ENCODE measurements at places on chromosomes 7 and 10.

DNA sequence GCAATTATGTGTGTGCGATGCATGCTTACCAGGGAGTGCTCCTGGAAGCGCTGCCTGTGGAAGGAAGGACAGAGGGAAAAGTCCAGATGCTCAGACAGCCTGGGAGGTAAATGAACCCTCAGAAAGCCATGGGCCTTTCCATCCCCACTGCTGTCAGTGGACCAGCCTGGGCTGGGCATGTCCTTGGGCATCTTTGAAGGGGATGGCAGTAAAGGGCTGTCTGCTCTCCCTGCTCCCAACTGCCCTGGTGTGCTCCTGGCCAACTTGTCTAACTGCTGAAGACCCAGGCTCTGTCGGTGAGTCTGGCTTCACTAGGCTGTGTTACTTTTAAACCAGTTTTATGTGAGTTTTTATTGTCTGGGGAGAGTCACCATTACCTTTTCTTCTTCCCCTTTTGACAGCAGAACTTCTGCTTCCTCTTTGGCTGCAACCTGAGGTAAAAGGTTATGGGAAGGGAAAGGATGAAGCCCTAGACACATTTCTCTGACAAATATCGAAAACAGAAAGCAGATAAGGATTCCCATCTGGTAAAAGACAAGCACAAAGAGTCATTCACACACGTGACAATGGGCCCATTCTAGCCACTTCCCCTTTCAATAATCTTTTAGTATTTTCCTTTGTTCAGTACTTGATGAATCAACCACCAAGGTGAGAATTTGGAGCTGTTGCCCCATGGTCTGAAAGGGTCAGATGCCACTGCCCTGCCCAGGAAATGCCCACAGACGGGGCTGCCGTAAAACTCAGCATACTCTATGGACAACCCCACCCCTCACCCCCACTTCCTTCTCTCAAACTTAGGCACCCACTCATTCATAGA is 27.6 kb upstream of the PIK3AP1 start:
- DNase-seq, result no peak

DNA sequence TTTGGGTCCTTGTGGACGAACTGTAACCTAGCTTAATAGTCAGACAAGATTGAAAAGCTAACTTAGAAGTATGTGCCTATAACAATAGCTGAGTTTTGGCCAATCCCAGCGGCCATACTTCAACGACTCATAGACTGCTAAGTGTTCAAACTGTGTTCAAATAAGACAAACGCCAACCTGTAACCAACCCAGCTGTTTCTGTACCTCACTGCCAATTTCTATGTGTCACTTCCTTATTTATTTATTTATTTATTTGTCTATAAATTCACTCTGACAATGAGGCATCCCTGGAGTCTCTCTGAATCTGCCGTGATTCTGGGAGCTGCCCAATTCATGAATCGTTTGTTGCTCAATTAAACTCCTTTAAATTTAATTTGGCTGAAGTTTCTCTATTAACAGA is 21.7 kb downstream of the ST8SIA6 start:
- no peak for DNase-seq

DNA sequence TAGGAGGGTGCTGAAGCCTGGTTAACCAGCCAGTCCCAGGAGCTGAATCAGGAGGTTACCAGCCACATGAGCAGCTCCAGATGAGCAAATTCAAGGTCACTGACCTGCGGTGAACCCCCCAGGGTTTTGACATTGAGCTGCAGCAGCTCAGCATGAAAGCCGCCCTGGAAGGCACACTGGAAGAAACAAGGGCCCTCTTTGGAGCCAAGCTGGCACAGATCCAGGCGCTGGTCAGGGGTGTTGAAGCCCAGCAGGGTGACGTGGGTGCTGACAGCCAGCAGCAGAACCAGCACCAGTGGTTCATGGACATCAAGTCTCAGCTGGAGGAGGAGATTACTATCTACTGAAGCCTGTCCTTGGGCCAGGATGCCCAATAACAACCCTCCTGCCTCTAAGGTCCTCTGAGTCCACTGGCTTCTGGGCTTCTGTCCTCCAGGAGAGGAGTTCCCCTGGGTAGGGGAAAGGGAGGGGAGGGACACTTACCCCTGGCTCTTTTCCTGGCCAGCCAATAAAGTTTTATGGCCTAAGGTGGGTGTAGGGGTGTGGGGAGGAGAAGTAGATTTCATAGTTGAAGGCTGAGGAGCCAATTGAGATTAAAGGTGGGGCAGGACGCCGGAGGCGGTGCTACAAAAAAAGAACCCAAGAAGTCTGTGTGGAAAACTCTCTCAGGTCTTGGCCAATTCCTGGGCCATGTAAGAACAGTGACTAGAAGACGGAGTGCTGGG is 29.4 kb upstream of the ATOH7 start:
- no peak for DNase-seq

DNA sequence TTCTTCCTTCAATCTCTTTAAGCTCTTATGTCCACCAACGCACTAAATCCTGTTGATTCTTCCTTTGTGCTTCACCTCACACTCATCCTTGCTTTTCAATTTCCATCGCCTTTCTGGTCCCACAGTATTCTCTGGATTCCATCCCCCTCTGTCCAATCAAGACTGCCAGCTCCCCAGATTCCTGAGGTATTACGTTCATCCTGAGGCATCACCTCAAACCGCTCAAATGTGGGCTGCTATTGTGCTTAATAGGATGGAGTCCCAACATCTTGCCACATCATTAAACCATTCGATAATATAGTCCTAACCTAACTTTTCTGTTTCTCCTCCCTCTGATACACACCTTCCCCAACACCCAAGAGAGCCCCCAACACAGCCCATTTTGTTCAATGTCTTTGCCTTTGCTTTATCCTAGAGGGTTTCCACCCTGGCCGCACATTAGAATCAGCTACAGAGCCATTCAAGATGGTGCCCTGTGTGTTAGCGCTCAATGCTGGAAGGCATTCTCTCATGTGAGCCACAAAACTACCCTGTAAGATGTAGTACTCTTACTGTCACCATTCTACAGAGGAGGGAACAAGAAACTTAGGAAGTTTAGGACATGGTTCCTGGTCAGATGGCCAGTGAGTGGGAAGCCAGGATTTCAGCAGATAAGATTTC is 79.5 kb upstream of the LEP start:
- DNase-seq, result no peak

GRCh38 chr7:117818232-117818631 is 55.0 kb downstream of the CTTNBP2 start:
- DNase-seq, result no peak

All from fibroblast of skin of scalp (primary cell).